ENCODE measurements at places on chromosomes 7 and 10. TPM values are rescaled to one million over a fixed set of nuclear protein-coding genes. Genes with fewer than 3 reads are reported as not detected.
A peak's percentile ranks its signal among the peaks of the same experiment; 100 is the strongest.

DNA sequence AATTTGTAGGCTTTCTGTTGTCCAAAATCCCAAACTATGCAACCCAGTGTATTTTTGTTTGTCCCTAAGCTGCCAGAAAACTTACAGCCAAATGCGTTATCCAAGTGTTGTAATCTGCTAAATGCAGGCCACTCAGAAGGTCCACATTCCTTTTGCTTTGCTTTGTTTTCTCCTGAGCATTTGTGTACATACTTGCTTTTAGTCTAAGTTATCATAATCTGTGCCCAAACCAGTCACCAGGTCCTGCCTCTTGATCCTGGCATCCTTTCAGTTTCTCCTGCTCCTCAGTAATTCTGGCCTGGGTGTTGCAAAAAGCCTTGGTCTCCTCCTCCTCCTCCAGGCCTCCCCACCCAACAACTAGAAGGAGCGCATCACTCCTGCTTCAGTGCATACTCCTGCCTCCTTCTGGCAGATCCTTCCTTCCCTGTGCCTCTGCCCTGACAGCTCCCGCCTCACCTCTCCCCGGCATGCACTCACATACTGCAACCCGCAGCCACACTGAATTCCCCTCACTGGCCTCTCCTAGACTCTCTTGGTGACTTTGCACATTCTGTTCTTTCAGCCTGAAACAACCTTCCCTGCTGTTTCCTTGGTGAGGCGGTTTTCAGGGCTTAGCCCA, 2.3 kb downstream of the DENND2A start:
- peaks cover 45% of the 10 kb centered on the region for H3K4me1 ChIP-seq
- no peak for DNase-seq
- peak overlapping the region; percentile 68 for H3K4me3 ChIP-seq
- H3K27ac ChIP-seq: peak overlapping the region; percentile 50

- no peaks in the 10 kb centered on the region for H3K36me3 ChIP-seq
- no peak overlapping the region for H3K27ac ChIP-seq
- no peak for DNase-seq
- no peaks in the 10 kb centered on the region for H3K4me1 ChIP-seq
- H3K4me3 ChIP-seq: no peak overlapping the region
These were observed 23.2 kb upstream of the CFAP46 start for GRCh38 chr10:132965411-132966057.

DNA sequence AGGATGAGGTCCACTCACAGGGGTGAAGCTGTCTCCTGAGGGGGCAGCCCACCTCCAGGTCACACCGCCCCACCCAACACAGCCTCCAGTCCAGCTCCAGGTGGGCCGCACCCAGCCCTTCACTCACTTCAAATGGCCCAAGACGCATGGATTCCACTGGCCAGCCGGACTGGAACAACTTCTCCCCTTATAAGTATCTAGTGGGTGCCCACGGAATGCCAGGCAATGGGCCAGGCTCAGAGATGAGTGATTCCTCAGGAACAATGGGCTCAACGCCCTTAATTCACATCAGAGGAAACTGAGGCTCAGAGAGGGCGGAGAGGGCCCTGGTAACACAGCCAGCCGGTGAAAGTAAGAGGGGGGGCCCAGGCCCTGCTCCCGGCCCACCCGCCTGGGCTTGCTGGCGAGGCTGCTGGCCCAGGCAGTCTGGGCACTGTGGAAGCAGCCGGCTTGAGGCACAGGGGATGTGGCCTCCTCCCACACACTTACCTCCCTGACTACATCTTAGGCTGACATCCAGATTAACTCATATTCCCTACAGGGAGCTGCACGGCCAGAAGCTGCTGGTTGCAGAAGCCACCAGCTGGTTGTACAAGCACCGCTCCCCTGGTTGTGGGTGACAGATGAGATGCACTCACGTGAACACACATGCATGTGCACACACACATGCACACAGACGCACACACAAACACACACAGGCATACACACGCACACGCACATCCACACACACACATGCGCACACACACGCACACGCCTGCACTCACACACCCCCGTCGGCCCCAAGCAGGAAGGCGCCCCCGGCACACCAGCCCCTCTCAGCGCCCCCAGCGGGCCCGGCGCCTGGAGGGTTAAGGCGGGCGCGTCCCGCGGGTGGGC, 1.0 kb upstream of the FAM20C start:
- no peak for DNase-seq
- peaks cover 27% of the 10 kb centered on the region for H3K27me3 ChIP-seq
- H3K4me3 ChIP-seq: peak overlapping the region; percentile 93
- H3K27ac ChIP-seq: no peak overlapping the region
- H3K4me1 ChIP-seq: peaks cover 11% of the 10 kb centered on the region

The STEAP1 gene
- 1.0 TPM for total RNA-seq

DNA sequence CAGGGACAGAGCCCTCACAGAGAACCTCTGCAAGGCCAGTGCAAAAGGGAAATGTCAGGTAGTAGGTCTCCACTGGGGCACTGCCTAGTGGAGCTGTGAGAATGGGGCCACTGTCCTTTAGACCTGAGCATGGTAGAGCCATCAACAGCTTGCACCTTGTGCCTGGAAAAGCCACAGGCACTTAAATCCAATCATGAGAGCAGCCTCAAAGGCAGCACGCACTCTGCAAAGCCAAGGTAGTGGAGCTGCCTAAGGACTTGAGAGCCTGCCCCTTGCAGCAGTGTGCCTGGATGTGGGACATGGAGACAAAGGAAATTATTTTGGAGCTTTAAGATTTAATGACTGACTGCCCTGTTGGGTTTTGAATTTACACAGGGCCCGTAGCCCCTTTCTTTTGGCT, 918.5 kb upstream of the POT1 start:
- DNase-seq: no peak
- H3K4me3 ChIP-seq: no peak overlapping the region
- H3K27ac ChIP-seq: no peak overlapping the region
- no peaks in the 10 kb centered on the region for H3K4me1 ChIP-seq
- H3K36me3 ChIP-seq: no peaks in the 10 kb centered on the region

The DDX56 gene
- 71.6 TPM for total RNA-seq

The ASNS gene
- 7.1 TPM for total RNA-seq

The CPXM2 gene
- 0.33 TPM for total RNA-seq

DNA sequence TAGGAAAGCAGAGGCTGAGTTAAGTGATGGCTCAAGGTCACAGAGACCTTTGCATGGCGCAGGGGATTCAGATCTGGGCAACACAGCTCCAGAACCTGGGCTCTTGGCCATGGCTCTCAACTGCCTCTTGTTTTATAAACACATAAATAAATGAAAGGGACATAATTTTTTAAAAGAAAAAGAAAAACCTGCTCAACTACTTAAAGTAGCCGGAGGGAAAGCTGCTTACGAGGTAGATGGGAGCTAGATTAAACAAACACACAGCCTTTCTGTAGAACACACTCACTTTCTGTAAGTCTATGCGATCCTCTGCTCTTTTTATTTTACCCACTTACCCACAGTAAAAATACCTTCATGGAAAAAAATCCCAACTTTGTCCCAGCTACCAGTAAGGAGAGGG, 81.3 kb downstream of the PIP4K2A start:
- no peak overlapping the region for H3K4me3 ChIP-seq
- H3K27me3 ChIP-seq: peaks cover 8% of the 10 kb centered on the region
- peaks cover 13% of the 10 kb centered on the region for H3K36me3 ChIP-seq
- DNase-seq: no peak
- peak overlapping the region; percentile 100 for H3K27ac ChIP-seq
- H3K4me1 ChIP-seq: peaks cover 79% of the 10 kb centered on the region

DNA sequence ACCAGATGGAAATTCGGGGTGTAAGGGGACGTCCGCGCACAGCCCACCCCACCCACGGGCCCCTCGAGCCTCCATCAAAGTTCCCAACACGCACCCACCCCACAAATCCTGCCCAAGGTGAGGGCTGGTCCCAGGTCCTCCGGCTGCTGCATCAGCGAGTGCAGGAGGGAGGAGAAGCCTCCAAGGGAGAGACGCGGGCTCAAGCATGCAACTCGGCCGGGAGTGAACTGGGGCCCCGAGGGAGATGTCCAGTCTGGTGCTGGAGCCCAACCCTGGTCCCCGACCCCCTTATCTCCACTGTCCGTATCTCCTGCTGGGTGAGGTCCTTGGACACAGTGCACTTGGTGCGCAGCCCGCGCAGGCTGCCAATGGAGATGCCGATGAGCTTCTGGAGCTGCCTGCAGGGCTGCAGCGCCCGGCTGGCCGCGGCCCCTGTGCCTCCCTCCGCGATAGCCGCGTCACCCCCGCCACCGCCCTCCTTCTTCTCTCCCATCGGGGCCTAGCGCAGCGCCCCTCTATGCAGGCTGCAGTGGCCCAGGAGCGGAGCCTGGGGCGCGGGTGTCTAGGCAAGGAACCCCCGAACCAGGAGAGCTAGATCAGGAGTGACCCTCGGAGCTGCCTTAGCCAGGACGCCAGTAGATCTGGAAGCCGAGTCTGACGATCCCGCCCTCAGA, 489.2 kb downstream of the ZNF33B start:
- no peak overlapping the region for H3K27ac ChIP-seq
- H3K4me1 ChIP-seq: no peaks in the 10 kb centered on the region
- peaks cover 6% of the 10 kb centered on the region for H3K36me3 ChIP-seq

The FAM25G gene
- total RNA-seq: not detected

- no peak overlapping the region for H3K27ac ChIP-seq
- H3K36me3 ChIP-seq: peaks cover 12% of the 10 kb centered on the region
- no peak for DNase-seq
- H3K4me3 ChIP-seq: no peak overlapping the region
These were observed 17.8 kb upstream of the HKDC1 start for GRCh38 chr10:69202332-69202731.

- no peak overlapping the region for H3K4me3 ChIP-seq
- H3K36me3 ChIP-seq: peaks cover under 1% of the 10 kb centered on the region
- H3K4me1 ChIP-seq: peaks cover 16% of the 10 kb centered on the region
- H3K27me3 ChIP-seq: peaks cover 3% of the 10 kb centered on the region
These were observed 9.2 kb upstream of the CPA1 start for GRCh38 chr7:130371046-130371445.

DNA sequence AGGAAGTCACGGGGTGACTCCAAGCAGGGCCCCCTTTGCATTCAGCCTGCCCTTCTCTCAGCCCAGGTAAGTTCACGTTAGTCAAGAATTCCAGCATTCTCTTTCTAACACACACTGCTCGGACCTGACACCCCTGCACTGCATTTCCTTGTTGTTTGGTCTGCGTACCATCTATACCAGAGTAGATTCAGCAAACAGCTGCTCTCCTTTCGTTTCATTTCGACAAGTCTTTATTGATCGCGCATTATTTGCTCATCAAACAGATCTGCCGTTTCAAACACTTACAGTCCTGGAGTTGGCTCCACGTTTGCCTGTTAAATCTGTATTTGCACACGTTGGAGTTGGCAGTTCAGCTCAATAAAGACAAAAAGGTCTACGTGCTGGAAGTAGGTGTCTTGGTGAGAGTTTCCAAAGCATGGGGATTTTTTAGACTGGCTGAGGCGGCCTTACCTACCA, 495.1 kb downstream of the RPS24 start:
- no peaks in the 10 kb centered on the region for H3K36me3 ChIP-seq
- no peak overlapping the region for H3K4me3 ChIP-seq
- H3K27ac ChIP-seq: no peak overlapping the region
- DNase-seq: no peak
- no peaks in the 10 kb centered on the region for H3K27me3 ChIP-seq

The MAP3K8 gene
- total RNA-seq: 6.2 TPM

The PLEKHA8 gene
- 43.8 TPM for total RNA-seq
